ENCODE measurements at places on chromosomes 13 and 19. TPM values are rescaled to one million over a fixed set of nuclear protein-coding genes. Genes with fewer than 3 reads are reported as not detected.

Gene ZNF837
- total RNA-seq: 3.8 TPM

Gene ZNF667
- total RNA-seq: not detected

Gene CPT1C
- total RNA-seq: 66.4 TPM

Gene PCSK4
- total RNA-seq: 9.1 TPM

Gene ZSCAN4
- not detected for total RNA-seq

Gene STOML3
- not detected for total RNA-seq

Gene SERPINE3
- total RNA-seq: not detected

Gene ZNF225
- 3.9 TPM for total RNA-seq

Gene ANKRD24
- 2.4 TPM for total RNA-seq

Gene KLK6
- total RNA-seq: 2.6 TPM

Gene ADGRE2
- total RNA-seq: 1.4 TPM

Gene CFAP97D2
- total RNA-seq: not detected

Gene ANO8
- total RNA-seq: 21.9 TPM

DNA sequence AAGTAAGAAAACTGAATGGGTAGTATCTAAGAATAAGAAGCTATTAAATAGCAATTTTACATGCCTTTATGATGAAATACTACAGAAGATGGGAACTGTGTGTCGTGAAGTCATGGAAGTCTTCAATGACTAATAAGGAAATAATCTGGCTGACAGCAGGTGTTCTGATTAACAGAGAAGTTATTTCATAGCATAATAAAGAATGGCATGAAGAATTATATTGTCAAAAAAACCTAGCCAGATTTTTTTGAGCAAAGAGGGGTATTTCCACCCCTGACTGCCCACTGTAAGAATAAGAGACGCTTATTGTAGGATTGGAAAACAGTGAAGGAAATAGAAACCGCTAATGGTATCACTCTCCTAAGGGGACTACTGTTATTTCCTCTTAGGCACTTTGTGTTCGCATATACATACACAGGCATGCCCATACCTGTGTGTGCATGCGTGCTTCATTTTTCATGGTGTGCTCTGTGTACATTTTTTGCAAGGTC lies 318.8 kb downstream of the SHISA2 start:
- no peak for DNase-seq

GRCh38 chr13:58855283-58855682 lies 1223.7 kb downstream of the PCDH17 start:
- DNase-seq: no peak

- no peak for DNase-seq
Measured at GRCh38 chr13:62483774-62484173, 1068.1 kb upstream of the PCDH20 start.

DNA sequence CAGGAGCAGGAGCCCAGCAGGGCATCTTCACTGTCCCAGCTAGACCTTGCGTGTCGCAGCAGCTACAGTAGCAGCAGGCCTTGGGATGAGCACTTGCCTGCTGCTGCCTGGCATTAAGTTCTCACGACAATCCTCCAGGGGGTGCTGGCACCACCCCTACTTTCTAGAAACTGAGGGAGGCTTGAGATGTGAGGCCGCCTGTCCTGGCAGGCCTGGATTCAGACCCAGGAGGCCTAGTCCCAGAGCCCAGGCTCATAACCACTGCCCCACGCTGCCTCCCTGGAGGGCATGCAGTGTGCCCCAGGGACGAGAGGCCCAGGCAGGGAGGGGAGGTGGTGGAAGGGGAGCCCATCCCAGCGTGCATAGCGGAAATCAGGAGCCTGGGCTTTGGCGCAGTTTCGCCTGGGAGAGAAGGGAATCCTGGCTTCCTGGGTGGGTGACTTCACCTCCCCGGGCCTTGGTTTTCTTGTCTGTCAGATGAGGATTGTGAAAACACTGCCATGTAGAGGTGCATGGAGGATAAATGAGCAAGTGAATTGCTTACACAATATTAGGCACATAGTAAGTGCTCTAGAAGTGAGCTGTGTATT lies 26.1 kb downstream of the PPP5C start:
- peak; percentile 76 for DNase-seq

- peak; percentile 81 for DNase-seq
Measured at GRCh38 chr13:73765651-73766384, 368.4 kb downstream of the KLF12 start.

- DNase-seq: no peak
Measured at GRCh38 chr13:102141625-102142472, 260.0 kb downstream of the FGF14 start.

GRCh38 chr19:34489175-34489574 lies 7.6 kb downstream of the WTIP start:
- no peak for DNase-seq

GRCh38 chr13:98994896-98995295 lies 17.0 kb upstream of the DOCK9 start:
- DNase-seq: no peak

DNA sequence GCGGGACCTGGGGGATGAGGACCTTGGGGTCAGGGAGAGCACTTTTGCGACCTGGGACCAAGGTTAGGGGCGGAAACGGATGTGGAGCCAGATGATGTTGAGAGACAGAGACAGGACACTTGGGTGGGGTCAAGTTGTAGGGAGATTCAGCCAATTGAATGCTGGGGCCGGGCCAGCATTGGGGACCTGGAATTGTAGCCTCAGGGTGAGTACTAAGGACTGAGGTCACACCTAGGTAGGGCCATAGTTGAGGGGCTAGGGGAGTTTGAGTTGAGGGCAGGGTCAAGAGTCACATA lies 1.2 kb downstream of the ALKBH7 start:
- no peak for DNase-seq

GRCh38 chr13:97464561-97464960 lies 30.6 kb downstream of the RAP2A start:
- DNase-seq: no peak

DNA sequence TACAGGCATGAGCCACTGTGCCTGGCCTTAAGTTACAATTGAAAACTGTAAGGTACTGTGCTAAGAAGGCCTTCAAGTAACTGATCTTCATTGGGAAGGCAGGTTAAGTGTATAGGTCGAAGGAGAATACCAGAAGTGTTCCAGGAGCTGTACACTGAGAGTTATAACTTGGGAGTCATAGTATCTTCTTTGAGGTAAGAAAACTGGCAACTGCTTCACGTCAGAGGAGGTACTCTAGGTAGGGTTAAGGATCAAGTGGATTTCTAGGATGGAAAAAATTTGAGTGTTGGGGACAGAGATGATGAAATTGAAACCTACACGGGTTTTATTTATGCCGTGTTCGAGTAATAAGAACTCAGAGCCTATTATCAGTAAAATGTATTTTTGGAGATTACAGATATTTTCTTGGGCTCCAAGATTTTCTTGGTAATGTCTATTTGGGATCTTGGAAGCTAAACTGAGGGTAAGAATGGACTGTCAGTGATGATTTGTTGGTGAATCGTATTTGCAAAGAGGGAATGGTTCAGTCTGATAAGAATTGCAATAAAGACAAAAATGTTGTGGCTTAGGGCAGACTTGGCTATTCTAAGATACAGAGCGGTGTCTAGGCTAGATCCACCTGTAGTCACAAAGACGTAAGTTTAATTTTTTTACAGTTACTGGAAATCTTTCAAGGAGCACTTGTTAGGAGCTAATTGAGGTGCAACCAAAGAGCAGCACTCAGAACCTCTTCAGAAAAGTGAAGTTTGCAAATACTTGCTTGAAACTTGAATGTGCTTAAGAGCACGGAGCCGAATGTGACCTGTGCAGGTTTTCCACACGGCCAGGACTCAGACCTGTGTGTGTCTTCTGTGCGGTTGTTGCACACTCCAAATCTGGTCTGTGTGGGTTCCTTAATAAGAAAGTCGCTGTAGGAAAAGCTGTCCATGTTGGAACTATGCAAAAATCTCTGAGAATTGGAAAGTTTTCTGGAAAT lies 102.5 kb downstream of the URI1 start:
- no peak for DNase-seq

DNA sequence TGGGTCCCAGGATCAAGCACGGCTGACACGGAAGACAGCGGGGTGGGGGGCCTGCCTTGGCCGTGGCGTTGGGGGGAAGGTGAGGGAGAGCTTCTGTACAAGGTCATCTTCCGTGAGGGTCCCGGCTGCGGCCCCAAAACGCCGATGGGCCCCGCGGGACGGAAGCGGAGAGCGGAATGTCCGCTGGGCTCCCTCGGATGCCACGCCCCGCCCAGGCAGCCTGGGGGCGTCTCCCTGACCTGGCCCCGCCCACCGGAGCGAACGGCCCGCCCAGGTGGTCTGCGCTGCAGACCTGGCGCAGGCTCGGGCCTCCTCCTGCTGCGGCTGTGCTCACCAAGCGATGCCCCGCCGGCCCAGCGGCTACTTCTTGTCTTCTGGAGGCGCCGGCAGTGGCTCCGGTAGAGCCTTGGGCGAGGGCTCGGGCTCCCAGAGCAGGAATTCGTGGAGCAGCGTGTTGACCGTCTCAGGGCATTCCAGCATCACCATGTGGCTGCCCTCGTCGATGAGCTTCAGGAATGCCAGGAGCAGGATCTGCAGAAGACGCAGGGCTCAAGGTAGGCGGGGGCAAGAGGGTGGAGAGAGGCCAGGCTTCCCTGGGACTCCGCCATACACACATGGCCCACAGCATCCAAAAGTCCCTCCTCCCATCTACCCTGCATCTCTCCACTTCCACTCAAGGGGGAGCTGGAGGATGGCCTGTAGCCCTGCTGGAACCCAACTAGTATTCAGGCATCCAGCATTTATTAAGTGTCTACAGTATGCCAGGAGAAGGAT lies 10.7 kb downstream of the ABHD8 start:
- DNase-seq: peak; percentile 95

DNA sequence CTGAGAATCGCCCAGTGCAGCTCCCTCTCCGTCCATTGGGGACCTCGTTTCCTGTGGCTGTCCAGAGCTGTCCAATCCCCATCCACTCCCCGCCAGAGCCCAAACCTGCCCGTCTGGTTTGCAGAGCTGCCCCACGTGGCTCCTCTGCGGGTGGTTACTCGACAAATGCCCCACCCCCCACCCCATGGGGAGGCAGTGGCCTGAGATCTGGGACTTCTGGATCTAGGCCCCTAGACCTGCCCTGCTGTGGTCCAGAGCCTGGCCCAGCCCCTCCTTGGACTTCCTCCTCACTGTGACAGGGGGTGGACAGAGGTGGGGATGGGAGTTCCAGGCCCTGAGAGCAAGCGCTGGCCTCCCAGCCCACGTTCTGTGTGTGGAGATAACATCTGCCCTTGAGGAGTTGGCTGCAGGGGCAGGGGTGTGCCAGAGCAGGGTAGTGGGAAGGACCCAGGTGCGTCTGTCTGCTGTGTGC lies 29.1 kb downstream of the PAK4 start:
- DNase-seq: peak; percentile 66

- DNase-seq: no peak
Measured at GRCh38 chr19:30136611-30137195, 194.7 kb downstream of the URI1 start.

DNA sequence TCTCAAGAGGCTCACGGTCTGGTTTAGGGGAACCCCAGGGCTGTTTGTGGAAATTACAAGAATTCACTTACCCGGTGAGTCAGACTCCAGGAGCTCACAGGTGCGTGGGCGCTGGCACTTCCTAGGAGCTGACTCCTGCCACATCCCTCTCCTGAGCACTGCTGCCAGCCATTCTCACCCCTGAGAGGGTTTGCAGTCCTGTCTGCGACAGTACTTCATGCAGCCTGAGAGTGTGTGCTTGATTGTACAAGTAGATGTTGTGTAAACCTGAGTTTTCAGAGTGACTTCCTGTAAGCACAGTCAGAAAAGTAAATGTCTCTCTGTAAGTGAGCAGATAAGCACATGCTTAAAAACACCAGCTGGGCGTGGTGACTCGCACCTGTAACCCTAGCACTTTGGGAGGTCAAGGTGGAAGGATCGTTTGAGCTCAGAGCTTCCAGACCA lies 8.1 kb downstream of the MRPL4 start:
- no peak for DNase-seq

- DNase-seq: no peak
Measured at GRCh38 chr13:25525884-25526283, 154.1 kb downstream of the ATP8A2 start.

DNA sequence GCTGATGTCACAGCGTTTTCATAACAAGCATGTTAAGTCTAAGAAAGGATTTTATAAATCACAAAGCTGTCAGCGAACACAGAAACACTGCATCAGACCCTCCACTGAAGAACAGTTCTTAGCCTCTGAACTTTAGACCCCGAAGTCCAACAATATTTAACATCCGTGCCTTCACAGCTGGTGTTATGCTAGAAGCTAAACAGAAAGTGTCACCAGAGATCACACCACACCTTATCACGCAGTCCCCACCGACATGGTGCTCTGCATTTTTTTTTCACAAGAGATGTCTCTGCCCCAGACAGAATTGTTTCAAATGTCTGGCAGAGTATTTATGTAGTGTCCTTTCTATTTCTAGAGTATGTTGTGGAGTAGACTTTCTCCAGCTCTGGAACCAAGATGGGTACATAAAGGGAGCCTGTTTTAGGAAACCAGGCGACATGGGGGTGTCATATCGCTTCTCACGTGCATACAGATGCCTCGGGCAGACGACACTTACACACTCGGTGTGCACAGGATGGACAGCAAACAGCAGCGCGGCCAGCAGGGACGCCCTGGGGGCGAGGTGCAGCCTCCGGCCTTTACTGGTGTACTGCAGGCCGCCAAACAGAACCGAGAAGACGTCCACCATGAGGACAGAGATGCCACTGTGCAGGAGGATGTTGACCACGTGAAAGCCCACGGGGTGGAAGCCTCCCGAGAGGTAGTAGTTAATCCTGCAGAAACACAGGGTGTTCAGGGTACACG lies 12.0 kb downstream of the TMTC4 start:
- no peak for DNase-seq

- no peak for DNase-seq
Measured at GRCh38 chr19:32519023-32519422, 62.0 kb upstream of the PDCD5 start.

DNA sequence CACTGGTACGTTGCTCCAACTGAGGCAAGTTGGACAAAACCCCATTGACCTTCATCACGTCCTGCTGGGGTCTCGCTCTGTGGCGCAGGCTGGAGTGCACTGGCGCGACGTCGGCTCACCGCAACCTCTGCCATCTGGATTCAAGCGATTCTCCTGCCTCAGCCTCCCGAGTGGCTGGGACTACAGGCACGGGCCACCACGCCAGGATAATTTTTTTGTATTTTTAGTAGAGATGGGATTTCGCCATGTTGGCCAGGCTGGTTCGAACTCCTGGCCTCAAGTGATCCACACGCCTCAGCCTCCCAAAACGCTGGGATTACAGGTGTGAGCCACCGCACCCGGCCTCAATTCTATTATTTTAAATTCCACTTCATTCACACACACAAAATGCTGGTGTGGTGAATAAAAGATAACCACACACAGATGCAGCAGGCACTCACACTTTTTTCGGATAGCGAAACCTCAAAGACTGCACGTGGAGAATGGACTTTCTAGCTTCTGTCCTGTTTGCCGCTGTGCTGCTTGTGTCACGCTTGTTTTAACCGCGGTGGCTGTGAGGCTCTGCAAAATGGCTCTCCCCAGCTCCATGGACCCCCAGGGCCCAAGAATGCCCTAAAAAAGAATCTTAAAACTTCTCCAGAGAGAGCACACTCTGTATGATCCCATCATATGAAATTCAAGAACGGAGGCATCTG lies 58.4 kb downstream of the COL4A1 start:
- no peak for DNase-seq
